ENCODE measurements at places on chromosomes 13 and 19. TPM values are rescaled to one million over a fixed set of nuclear protein-coding genes. Genes with fewer than 3 reads are reported as not detected.

DNA sequence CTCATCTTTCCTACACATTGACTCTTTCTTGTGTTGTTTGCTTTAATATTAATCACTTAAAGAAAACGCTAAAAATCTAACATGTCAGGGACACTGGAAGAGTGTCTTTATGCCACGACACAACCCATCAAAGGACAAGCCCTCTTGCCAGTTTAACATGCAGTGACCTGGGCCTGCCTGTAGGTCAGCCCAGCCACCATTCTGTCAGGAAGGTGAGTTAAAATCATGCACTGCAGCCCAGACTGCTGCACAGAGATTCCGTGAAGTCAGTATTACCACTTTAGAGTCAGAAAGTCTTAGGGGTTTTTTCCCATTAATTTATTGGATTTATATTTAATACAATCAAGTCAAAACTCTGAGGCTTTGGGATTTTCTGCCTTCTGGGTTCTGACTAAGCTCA lies 58.0 kb downstream of the TNFRSF19 start:
- no peak for DNase-seq

- DNase-seq, result no peak
Observed at GRCh38 chr19:34972163-34972705, 8.2 kb upstream of the ZNF792 start.

- DNase-seq, result no peak
Observed at GRCh38 chr19:17570791-17571190, 15.3 kb downstream of the COLGALT1 start.

GRCh38 chr13:29654384-29654783 lies 58.9 kb upstream of the SLC7A1 start:
- no peak for DNase-seq

DNA sequence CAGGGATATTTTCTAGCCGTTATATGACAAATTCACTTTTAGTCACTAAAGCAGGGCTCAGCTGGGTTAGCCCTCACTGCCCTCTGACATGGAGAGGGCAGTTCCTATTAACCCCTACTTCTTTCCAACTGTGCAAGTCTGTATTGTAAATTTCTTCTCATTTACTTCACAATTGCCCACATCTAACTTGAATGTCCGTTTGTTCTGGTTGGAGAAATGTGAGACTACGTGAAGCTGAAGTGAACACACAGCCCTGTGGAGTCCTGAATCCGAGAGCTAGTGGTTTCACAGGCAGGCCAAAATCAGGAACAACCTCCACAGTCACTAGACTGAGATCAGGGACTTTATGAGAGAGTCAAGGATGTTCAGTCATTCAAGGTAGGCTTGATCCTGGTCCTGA lies 4.4 kb upstream of the MYO16 start:
- DNase-seq, result no peak

ZNF763 gene
- total RNA-seq, result 17.7 TPM

CACNG6 gene
- not detected for total RNA-seq
